ENCODE measurements at places on chromosomes 5 and 9. TPM values are rescaled to one million over a fixed set of nuclear protein-coding genes. Genes with fewer than 3 reads are reported as not detected.

TXNDC15 gene
- 105 TPM for total RNA-seq

CSF1R gene
- 15.7 TPM for total RNA-seq

TAF11L10 gene
- total RNA-seq = not detected

ENG gene
- 1.8 TPM for total RNA-seq

CDH9 gene
- 57.4 TPM for total RNA-seq

SHC3 gene
- 42.0 TPM for total RNA-seq

MSX2 gene
- 0.69 TPM for total RNA-seq

CFAP90 gene
- total RNA-seq = 13.4 TPM

JAKMIP2 gene
- 55.6 TPM for total RNA-seq

SEC61B gene
- 49.4 TPM for total RNA-seq

ELOVL7 gene
- total RNA-seq = 6.9 TPM

SCGB3A2 gene
- not detected for total RNA-seq

SLC24A2 gene
- 11.5 TPM for total RNA-seq

SLC6A7 gene
- total RNA-seq = 20.5 TPM
